Stimulated activated CD4-positive, alpha-beta T cell treated with anti-CD3 and anti-CD28 coated beads, TNF-alpha, amount 100 ng/mL, for 4 hours (primary cell): ENCODE measurements at places on chromosomes 3 and 15.

DNA sequence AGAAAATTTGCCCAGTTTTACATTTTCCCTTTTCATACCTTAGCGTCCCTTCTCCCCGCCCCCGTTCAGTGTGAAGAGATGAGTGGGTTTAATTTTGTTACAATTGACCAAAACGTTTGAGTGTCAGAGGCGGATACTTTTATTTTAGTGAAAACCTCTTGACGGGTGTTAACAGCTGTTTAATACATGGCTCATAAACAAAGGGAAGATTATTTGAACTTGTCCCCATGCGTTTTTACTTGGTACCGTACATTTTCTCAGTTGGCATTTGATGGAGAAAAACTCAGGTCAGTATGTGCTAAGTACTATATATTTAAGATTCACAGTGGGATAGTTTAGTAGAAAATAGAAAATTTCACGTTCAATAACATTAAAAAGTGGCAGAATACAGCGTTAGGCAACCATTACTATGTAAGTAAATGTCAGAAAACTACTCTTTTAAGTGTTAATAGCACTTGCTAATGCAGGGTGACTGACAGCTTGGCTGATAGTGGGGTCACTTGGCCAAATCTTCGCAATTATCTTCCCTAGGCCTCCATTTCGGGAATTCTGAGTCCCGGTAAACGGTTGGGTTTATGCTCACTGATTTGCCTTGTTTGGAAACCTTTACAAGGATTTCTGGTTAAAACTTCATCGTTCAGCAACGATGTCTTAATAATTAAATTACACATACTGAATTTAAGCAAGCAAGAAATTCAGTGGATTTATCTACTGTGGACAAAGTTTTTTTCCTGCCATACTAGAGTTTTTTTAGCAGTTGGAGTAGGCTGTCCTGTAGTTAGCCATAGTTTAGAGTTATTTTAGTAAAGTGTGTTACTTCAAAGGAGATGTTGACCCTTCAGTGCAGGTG is 4.8 kb downstream of the CHD2 start:
- no peak for DNase-seq

DNA sequence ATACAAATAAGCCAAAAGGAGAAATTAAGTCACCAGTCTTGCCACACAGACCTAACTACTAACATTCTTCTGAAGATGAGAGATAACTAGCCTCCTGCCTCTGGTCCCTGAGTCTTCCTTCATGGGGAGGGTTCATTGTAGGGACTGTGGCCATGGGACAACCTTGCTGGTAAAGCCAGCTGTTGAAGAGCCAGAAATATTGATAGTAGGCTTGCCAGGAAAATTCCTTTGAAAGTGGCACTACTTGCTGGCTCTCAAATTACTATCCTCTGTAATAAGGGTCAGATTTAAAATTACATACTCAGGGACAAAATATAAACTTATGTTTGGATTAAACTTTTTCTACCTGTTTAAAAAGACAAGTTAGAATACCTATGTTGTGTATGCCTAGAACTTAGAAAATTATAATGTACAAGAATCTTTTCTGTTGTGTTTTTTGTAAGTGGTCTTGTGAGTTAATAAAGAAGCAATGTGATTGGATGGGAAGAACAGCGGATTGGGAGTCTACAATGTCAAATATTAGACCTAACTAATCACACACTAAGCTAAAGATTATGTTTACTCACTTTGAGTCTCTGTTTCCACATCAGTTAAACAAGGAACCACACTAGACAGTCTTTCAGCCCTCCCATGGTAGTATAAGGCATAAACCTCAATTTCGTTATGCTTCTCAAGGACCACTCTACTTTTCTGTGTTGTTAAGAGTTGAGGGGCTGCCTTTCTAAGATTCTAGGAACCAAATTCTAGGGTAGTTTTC is 60.0 kb upstream of the TRIM71 start:
- DNase-seq, result no peak

- no peak for DNase-seq
Observed at GRCh38 chr3:170247875-170248274, 25.7 kb downstream of the PRKCI start.

- no peak for DNase-seq
Observed at GRCh38 chr15:71366522-71366921, 251.3 kb downstream of the THSD4 start.

DNA sequence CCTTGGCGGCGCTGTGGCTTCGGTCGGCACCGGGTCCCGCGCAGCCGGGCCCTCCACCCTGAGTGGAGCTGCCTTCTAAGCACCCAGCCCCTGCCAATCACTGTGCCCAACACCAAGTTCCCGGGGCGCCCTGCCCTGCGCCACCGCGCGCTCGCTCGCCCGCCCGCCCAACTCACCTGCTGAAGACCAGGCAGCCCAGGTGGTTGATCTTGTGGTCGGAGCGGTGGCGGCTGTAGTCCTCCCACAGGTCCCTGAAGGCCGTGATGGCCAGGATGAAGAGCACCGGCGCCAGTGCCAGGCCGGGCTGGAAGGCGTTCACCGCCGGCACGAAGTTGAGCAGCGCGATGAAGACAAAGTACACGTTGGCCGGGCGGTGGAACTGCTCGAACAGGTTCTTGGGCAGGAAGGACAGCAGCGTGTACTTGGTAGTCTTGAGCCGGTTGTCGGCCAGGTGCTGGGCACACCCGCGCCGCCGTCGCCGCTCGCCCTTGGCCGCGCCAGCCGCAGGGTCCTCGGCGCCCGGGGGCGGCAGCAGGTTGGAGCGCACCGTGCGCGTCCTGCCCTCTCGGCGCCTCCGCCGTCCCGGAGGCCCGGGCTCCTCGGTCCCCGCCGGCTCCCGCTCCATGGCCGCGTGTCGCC is 536 bp downstream of the ATP10A start:
- peak; percentile 36 for DNase-seq

- no peak for DNase-seq
Observed at GRCh38 chr15:43293432-43293831, 26.7 kb upstream of the TGM5 start.

DNA sequence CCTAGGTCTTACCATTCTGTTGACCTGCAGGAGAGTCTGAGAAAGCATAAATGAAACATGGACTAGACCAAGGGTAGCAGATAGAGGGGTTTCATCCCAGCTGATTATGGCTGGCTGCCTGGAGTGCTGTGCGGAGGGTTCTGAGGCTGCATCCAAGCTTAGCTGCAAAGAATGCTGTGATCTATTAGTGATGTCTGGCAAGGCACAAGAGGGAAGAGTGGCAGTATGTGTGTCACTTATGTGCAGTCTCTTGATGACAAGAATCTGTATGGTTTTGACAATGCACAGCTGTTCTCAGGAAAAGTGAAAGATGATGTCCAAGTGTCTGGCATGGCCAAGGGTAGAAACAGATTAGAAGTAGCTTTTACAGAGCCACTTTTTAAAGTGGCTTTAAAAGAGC is 54.3 kb downstream of the SLC6A11 start:
- DNase-seq, result no peak

GRCh38 chr3:172520301-172520831 is 2.9 kb downstream of the TNFSF10 start:
- DNase-seq, result no peak

GRCh38 chr3:46078712-46079400 is 51.6 kb upstream of the XCR1 start:
- peak; percentile 73 for DNase-seq

GRCh38 chr3:160667452-160667851 is 9.5 kb upstream of the ARL14 start:
- DNase-seq, result no peak

DNA sequence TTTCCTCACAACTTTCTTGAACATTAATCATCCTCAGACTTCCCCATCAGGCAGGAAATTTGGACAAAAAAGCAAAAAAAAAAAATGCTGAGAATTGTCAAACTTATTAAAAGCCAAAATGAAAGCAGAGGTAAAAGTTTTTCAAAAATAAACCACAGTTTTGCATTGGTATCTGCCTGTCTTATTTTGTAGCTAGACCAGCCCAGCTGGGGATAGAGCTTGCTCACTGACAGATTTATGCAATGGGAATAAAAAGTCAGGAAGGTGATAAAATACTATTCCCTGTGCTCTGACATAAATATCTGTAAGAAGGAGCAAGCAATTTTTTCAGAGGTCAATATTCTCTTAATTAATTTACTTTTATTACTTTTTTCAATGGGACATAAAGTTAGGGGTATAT is 1006.7 kb upstream of the ALCAM start:
- no peak for DNase-seq

DNA sequence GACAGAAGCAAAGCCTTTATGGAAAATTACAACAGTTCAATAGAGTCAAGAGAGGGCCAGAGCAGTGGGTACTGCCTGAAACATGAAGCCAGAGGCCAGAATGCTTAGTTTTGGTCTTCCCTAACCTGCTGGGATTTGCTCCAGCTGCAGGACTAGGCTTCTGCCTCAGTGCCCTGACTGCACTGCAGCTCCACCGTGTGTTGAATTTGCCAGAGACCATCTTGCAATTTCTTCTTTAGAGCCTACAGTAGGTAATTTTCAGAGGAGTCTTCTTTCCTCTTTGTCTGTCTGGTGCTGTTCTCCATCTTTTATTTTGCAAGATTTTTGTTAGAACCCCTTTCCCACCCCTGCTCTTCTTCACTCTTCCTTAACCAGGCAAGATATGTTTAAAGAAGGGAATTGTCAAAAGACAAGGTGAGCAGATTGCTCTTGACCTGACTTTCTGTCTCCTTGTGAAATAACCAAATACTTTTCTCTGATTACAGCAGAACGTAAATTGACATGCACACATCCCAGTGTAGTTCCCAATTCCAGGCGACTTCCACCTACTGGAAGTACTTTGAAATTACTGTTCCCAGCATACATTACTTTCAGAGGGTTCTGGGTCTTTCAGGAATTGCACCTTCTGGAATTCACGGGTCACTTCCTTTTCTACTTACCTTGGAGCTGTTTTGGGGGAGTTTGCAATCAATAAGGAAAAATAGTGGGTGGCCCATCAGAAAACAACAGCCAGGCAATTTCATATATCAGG is 161.2 kb downstream of the MINAR1 start:
- no peak for DNase-seq

- no peak for DNase-seq
Observed at GRCh38 chr3:194269610-194270145, 81.5 kb downstream of the CPN2 start.

DNA sequence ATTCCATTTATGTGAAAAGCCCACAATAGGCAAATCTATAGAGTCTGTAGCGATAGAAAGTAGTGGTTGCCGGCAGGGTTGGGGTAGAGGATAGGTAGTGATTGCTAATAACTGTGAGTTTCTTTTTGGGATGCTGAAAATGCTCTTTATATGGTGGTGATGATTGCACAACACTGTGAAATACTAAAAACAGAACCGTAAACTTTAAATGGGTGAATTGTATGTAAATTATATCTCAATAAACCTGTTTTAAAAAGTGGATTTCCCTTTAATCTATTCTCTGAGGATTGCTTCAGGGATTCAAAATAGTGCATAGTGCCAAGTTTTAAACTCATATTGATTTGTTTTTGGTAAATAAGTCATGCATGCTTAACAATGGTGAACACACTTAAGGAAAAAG is 140.2 kb downstream of the LPP start:
- no peak for DNase-seq

DNA sequence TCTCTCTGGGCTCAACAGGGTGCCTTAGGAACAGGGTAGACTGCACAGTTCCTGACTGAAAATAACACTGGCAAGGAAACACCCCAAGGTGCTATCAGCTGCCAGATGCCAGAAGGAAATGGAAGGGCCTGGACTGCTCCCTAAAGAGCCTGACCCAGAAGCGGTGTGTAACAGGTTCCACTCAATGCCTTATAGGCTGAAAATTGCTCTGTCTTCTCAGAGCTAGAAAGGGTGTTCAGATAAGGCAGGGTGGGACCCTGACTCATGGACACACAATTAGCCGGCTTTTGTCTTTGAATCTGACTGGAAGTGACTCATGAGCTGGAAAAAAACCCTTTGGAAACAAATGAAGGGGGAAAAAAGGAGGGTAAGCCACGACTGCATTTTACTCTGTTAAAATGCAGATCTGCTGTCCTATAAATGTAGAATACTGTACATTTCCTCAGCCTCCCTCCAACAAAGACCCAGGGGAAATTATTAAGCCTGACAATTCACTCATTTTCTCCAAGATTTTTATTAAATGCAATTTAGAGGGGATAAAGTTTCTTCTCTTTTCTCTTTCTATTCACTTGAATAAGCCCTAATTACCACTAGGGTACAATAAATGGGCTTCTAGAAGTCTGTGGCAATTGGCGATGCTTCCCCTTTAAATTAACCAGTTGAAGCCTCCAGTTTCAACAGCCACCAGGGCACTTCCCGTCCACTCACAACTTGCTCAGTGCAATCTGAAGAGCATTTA is 160.2 kb upstream of the TBL1XR1 start:
- DNase-seq, result no peak

- DNase-seq, result no peak
Observed at GRCh38 chr15:60372227-60372626, 25.6 kb downstream of the ANXA2 start.

DNA sequence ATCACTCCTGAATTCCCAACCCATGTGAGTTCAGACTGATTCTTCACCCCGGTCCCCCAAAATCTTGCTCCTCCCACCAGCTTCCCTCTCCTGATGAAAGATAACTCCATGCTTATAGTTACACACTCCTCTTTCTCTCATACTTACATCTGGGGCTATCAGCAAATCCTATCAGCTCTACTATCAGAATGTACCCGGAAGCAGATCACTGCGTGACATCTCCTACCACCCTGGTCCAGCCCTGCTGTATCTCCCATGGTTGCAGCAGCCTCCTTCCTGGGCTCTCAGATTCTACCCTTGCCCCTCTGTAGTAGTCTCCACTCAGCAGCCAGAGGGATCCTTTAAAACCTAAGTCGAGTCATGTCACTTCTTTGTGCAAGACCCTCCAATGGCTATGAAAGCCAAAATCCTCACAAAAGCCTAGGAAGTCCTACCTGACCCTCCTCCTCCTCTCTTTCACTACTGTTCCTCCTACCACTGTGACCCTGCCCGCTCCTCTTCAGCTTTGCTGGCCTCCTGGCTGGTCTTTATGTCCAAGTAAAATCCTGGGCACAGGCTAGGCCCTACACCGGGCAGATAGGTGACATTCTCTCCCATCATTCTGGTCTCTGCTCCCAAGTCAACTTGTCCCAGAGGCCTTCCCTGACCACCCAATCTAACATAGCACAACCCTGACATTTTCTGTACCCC is 16.2 kb downstream of the XIRP1 start:
- DNase-seq, result no peak

GRCh38 chr15:80182611-80183261 is 29.9 kb downstream of the FAH start:
- DNase-seq, result no peak

DNA sequence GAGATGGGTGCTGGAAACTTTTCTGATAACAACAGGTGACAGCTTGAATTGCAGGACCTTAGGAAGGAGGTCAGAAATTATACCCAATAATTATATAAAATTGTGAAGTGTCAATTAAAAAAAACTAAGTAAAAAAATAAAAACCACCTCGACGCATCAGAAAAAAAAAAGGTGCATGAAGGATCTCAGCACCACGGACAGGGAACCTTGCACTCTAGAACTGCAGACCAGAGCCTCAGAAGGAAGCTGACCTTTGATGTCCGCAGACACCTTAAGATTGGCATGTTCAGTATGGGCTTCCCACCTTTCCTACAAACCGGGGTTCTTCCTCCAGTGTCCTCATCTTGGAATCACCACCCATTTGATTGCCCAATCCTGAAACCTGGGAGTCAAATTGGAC is 60.9 kb downstream of the SCN10A start:
- no peak for DNase-seq

GRCh38 chr3:43418601-43419272 is 132.4 kb downstream of the SNRK start:
- DNase-seq, result no peak

GRCh38 chr3:193853511-193854219 is 260.7 kb downstream of the OPA1 start:
- no peak for DNase-seq

- no peak for DNase-seq
Observed at GRCh38 chr15:45583731-45584639, 3.2 kb upstream of the BLOC1S6 start.
